ENCODE measurements at places on chromosomes 2 and 18. TPM values are rescaled to one million over a fixed set of nuclear protein-coding genes. Genes with fewer than 3 reads are reported as not detected.

RNPEPL1 gene
- 7.1 TPM for total RNA-seq

TGFA gene
- total RNA-seq, result 3.7 TPM

MAP3K19 gene
- total RNA-seq, result 1.7 TPM

TCF7L1 gene
- 0.98 TPM for total RNA-seq
